ENCODE measurements at places on chromosomes 2 and 18.

DNA sequence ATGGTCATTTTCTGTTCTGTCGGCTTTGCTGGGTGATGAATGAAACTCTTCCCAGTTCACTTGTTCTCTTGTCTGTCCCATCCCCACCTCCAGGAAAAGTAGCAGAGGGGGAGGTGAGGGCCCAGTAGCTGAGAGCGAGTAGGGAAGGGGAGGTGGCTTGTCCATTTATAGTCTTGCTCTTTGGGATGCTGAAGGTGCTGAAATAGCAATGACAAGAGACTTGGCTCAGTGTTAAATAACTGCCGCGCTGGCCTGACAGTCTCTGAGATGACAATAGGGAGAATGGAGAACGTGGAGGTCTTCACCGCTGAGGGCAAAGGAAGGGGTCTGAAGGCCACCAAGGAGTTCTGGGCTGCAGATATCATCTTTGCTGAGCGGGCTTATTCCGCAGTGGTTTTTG is at the start of gene SMYD1:
SMYD1 (plus strand) TSS at position 228 of the 400 bp plus-strand sequence; CDS start at position 268, 40 bp downstream.
- DNase-seq: no peak

DNA sequence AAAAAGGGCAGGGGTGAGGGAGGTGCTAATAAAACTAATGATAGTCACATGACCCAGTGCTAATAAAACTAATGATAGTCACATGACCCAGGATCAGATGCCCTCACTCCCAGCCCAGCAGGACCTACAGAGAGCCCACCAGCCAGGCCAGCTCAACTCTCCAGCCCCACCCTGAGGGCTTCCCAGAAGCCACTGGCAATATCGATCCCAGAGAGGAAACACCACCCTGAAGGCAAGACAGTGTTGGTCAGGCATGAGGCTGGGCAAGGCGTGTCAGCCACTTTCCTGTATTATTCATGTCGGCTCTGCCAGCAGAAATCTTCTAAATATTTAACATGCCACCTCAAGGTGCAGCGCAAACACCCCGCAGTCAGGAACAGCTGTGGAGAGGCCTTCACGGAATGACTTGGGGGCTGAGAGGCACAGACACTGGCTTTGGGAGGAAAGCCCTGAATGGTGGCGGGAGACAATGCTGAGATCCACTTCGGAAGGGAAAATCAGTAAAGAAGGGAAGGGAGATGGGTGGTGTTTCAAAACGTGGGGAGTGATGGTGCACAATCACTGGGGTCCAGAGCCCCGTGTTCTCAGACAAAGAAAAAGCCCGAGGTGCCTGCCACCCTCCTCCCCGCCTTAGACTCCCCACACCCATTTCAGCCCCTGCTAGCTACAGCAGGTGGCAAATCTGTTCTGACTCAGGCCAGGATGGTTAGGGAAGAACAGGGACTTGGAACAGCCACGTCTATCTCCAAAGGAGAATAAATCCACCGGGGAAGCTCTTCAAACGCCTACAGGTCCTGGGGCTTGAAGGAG is 1.4 kb downstream of the REEP1 start:
- no peak for DNase-seq

GRCh38 chr2:115543461-115543860 is 1101.0 kb downstream of the DPP10 start:
- DNase-seq: no peak

DNA sequence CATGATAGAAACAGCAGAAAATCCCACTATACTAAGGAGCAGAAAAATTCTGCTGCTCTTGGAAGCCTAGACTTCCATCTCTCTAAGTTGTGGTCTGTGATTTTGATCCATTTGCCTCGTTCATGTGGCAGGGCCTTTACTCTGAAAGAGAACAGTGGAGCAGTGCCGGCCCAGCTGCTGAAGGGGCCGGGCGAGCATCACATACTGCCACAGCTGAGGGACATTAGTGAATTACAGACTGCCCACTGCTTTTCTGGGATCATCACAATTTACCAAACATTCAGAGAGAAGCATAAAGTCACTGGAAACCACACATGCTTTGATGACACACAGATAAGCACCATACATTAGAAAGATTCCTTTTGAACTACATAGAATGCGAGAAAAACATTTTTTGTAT is 217.0 kb upstream of the BOD1L2 start:
- no peak for DNase-seq

DNA sequence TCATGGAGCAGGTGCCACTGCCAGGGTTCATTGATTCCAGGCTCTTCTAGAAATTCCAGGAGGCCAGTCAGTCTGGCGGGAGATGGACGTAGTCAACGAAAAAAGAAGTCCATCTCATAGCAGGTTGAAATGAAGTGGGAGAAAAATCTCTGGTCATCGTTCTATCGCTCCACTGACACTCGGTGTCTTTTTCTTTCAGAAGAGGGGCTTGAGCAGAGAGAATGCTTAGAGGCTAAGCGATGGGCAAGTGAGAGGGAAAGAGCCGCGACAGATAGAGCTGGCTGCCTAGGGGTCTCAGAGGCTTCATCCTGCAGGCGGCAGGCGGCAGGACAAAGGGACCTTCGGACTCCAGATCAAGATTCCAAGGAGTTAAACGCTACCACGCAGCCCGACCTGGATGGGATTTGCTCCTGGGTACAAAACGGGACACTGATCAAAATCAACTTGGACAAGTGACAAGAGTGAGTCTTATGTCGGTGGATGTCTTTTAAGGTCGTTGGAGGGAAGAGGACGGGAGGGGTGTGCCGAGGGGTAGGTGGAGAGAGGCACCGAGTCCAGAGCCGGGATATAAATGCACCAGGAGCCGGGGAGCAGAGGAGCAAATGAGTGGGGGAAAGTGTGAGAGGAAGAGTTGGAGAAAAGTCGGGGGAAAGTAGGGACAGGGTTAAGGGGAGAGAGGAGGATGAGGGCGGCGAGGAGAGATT is 677 bp upstream of the TMEM178A start:
- DNase-seq: no peak

GRCh38 chr2:172427990-172428831 is 825 bp downstream of the ITGA6 start:
- DNase-seq: peak; percentile 62

DNA sequence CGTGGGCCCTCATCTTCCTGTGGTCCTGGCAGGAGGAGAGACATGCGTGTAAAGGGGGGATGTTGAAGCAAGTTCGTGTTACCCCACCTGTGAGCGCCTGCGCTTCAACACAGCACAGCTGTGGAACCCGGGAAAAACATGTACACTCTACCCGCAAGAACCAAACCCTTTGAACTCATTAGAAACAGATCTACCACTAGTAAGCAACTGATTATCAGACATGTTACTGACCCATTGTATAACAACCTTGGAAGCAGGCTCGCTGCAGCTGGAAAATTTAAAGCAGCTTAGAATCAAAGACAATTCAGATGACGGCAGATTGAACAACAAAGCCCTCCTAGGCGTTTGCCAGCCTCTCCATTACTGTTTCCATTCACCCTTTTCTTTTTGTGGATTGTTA is 771.7 kb upstream of the SALL3 start:
- no peak for DNase-seq

GRCh38 chr18:9287036-9287435 is 47.5 kb upstream of the TWSG1 start:
- DNase-seq: no peak

DNA sequence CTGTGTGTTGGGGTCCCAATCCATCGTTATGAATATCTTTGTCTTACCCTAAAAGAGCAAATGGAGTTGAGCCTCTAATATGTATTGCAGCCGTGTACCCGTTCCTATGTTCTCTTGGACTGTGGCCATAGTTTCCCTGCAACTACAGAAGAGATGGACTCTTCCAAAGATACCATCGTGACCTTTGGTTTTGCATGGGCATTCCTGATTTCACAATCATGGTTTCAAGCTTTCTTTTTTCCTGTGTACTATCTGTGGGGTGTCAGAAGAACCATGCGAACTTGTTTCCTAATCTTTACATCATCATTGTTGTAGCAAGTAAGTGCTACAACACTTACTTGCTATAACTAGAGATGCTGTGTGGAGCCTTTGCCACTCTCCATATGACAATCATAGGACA is 1295.7 kb downstream of the DPP10 start:
- no peak for DNase-seq

GRCh38 chr2:68458981-68459380 is 8.1 kb downstream of the FBXO48 start:
- peak; percentile 70 for DNase-seq

- DNase-seq: peak; percentile 27
Measured at GRCh38 chr2:52976143-52976949, 791.3 kb upstream of the CHAC2 start.

- peak; percentile 56 for DNase-seq
Measured at GRCh38 chr18:55384551-55385275, 203.3 kb downstream of the TCF4 start.

- DNase-seq: no peak
Measured at GRCh38 chr2:113283704-113284284, 5.1 kb upstream of the PAX8 start.

GRCh38 chr2:53987336-53987921 is 16.6 kb upstream of the PSME4 start:
- DNase-seq: no peak

GRCh38 chr2:41741951-41742595 is 305.7 kb upstream of the PKDCC start:
- no peak for DNase-seq

All from hematopoietic multipotent progenitor cell treated with erythropoietin and hydrocortisone succinate and interleukin-3 and kit ligand, for 4 days (in vitro differentiated cells).